ENCODE measurements at places on chromosomes 12 and 14. TPM values are rescaled to one million over a fixed set of nuclear protein-coding genes. Genes with fewer than 3 reads are reported as not detected.

- DNase-seq: no peak
Measured at GRCh38 chr12:4202487-4202886, 71.1 kb upstream of the CCND2 start.

GRCh38 chr14:35883677-35884293, 57.6 kb downstream of the BRMS1L start:
- DNase-seq: no peak

GRCh38 chr12:123075646-123076171, 75.2 kb downstream of the PITPNM2 start:
- no peak for DNase-seq

DNA sequence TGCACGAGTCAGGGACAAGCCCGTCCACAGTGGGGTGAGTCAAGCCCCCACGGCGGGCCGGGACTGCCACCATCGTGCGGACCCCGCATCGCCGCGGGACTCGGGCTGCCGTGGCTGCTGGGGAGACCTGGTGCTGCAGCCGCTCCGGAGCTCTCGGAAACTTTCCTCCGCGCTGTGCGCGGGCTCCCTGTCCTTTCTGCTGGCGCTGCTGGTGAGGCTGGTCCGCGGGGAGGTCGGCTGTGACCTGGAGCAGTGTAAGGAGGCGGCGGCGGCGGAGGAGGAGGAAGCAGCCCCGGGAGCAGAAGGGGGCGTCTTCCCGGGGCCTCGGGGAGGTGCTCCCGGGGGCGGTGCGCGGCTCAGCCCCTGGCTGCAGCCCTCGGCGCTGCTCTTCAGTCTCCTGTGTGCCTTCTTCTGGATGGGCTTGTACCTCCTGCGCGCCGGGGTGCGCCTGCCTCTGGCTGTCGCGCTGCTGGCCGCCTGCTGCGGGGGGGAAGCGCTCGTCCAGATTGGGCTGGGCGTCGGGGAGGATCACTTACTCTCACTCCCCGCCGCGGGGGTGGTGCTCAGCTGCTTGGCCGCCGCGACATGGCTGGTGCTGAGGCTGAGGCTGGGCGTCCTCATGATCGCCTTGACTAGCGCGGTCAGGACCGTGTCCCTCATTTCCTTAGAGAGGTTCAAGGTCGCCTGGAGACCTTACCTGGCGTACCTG, 1.1 kb downstream of the PDE3A start:
- no peak for DNase-seq

DNA sequence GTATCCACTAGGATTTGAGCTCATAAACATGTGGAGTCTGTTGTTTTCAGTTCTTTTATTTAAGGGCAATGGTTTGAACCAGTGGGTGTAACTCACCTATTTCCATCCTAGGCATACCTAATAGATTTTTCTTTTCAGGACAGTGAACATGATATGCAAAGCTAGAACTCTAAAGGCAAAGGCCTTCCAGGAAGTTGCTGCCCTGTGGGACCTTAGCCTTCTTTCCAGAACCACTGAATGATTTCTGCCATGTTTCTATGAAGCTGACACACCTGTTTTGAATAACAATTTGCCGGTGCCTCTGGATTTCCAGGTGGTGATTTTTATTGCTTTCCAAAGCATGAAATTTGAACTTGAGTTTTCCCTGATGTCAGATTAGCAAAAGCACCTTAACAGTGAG, 372.9 kb upstream of the FAR2 start:
- no peak for DNase-seq

GRCh38 chr14:33369972-33370371, 431.3 kb downstream of the NPAS3 start:
- DNase-seq: peak; percentile 33

DNA sequence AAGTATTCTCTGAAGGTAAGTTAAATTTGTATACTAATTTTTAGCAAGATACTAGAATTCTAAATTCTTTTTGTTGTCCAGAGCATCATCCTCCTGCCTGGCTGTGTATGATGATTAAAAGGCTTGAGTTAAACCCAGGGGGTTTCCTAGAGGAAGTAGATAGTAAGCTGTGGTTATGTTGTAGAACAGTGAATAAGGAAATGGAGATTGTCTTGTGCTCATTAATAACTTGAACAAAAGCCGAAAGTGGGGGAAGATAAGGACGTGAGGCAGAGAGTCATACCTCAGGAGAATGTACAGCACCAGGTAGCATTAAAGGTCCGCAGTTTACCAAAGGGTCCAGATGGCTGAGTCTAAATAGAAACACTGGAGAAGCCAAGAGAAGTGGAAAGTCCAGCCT, 42.0 kb downstream of the CKB start:
- DNase-seq: peak; percentile 55

DNA sequence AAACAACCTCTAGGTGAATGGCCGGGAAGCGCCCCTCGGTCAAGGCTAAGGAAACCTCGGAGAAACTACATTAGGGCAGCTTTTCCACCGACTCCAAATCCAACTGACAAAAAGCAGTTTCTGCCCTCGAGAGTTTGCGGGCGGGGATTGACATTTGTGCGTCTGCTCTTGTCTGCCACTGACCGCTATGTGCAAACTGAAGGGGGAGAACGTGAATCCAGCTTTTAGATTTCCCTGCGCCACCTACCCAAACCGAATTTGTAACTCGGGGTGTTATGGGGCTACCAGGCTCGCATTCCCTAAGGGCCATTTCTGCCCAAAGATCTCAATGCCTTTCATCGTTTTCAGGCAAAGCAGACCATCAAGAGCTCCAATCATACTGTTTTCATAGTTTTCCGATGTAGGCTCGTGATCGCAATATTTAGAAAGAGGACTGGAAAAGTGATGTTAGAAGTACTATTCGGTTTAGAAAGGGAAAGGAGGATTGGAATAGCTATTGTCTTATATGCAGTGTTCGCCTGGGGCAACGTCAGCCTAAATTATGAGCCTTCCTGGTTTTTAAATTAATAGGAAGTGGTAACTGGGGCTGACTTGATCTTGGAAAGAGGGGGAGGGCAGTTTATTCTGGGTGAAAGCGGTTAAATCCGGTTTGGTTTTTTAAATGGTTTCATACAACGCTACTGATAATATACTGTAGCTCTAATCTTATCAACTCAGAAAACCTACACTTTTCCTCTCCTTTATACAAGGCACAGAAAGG, 45.4 kb downstream of the BCAT1 start:
- DNase-seq: no peak

DNA sequence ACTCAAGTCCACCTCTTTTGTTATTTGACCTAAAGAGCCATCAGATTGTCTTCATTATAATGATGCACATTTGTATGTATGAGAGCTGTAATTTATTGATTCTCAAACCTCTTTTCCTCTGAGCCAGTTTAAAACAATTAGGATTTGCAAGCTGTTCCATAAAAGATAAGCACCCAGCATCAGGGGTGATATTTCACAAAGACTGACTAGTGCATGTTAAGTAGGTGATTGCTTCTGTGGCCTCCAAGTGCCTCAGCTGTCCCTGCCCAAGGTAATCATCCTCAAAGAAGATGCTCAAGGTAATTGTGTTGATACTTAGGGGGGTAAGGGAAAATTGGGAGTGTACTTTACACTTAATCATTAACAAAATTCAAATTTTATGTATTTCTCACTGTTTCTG, 18.2 kb downstream of the CEP128 start:
- no peak for DNase-seq

FRS2 gene
- total RNA-seq: 8.9 TPM

PAX9 gene
- 0.27 TPM for total RNA-seq

KMT2D gene
- 71.5 TPM for total RNA-seq

TTC9 gene
- 10.5 TPM for total RNA-seq

BAZ2A gene
- total RNA-seq: 70.1 TPM
